ENCODE measurements at places on chromosomes 11 and 22.
A peak's percentile ranks its signal among the peaks of the same experiment; 100 is the strongest.

- peaks cover 5% of the 10 kb centered on the region for H3K36me3 ChIP-seq
- H3K27ac ChIP-seq = no peak overlapping the region
- H3K4me3 ChIP-seq = no peak overlapping the region
- DNase-seq = no peak
Observed at GRCh38 chr11:61572913-61573312, 8.0 kb downstream of the SYT7 start.

- no peak overlapping the region for H3K4me3 ChIP-seq
- DNase-seq = no peak
- H3K4me1 ChIP-seq = no peaks in the 10 kb centered on the region
- peaks cover 2% of the 10 kb centered on the region for H3K36me3 ChIP-seq
- H3K27ac ChIP-seq = no peak overlapping the region
Observed at GRCh38 chr11:19849947-19850593, 137.4 kb downstream of the NAV2 start.

DNA sequence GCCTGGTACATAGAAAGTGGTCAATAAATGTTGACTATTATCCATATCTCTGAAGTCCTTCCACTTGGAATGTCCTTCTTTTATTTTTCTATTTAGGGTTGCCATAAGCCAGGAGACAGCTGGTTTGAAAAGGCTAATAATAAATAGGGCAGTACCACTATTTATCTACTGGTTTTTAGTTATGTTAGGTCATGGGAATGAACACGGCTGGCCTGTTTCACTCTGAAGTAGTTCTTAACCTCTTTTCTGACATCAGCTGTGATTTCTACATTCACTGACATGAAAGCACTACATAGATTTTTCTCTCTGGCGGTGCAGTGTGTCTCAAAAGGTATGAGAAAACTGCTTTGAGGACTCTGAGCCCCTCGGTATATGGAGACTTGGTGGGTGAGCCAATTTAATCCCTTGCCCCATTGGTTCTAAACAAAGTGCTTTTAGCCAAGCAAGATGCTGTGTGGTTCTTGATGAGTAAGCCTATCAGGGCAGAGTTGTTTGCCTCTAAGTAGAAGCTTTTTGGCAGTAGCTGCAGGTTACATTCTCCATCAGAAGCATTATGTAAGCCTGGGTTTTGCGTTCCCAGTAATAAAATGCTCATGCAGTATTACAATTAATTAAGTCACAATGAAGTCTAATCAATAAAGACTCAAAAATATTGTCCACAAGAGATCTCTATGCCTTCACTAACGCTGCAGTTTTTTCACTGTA is 48.7 kb upstream of the APOA1 start:
- H3K27ac ChIP-seq = peak overlapping the region; percentile 75
- peaks cover 5% of the 10 kb centered on the region for H3K4me1 ChIP-seq
- DNase-seq = no peak
- no peak overlapping the region for H3K4me3 ChIP-seq
- no peaks in the 10 kb centered on the region for H3K27me3 ChIP-seq
- H3K36me3 ChIP-seq = peaks cover 4% of the 10 kb centered on the region

DNA sequence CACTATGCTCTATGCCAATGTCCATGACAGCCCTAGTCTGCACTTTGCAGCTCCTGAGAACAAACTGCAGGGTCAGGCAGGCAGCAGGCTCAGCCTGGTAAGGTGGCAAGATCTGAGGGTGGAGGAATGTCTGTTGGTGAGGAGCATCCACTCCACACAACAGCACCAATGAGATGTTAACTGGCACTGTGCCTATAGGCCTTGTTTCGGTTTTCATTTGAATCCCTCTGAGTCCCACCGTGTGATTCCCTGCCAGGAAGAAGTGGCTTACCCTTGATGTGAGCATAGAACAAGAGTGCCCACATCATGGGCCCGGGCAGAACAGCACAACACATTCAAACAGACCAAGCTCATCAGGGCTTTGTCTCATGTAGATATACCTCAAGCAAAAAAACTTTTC is 44.1 kb upstream of the CHRM4 start:
- DNase-seq = no peak
- peaks cover 39% of the 10 kb centered on the region for H3K36me3 ChIP-seq
- no peak overlapping the region for H3K4me3 ChIP-seq
- no peak overlapping the region for H3K27ac ChIP-seq

- no peaks in the 10 kb centered on the region for H3K27me3 ChIP-seq
- H3K4me3 ChIP-seq = no peak overlapping the region
- H3K4me1 ChIP-seq = peaks cover 32% of the 10 kb centered on the region
- DNase-seq = no peak
Observed at GRCh38 chr11:2691355-2691761, 8.4 kb downstream of the KCNQ1OT1 start.

DNA sequence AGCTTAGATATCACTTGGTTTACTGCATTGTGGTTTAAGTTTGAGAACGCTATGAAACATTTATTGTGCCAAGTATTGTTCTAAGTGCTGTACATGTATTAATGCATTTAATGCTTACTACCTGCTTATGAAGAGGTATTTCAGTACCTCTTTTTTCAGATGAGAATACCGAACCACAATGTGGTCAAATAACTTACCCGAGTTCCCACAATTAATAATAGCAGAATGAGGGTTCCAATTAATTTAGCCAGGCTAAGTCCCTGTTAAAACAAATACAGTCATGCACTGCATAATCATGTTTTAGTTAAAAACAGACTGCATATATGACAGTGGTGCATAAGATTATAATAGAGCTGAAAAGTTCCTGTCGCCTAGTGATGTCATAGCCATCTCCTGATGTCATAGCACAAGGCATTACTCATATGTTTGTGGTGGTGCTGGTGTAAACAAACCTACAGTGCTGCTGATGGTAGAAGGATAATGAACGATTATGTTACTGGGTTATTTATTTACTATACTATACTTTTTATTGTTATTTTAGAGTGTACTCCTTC is 4.3 kb downstream of the ZC3H12C start:
- no peaks in the 10 kb centered on the region for H3K36me3 ChIP-seq
- H3K4me1 ChIP-seq = peaks cover 6% of the 10 kb centered on the region
- H3K4me3 ChIP-seq = no peak overlapping the region
- DNase-seq = no peak
- H3K27ac ChIP-seq = no peak overlapping the region
- peaks cover 17% of the 10 kb centered on the region for H3K27me3 ChIP-seq

DNA sequence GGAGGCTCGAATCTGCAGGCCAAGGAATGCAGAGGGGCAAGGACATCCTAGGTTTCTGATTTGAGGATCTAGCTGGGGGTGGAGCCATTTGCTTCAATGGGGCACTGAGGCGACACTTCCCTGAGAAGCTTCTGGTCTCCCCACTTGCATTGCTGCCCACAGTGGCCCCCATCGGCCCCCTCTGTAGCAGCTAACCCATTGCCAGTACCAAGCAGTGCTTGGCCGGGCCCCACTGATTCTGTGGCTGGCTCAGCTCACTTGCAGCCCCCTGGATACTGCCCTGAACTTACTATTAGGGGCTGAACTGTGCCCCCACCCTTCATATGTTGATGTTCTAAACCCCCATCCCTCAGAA is 42.9 kb upstream of the SHISAL1 start:
- H3K4me3 ChIP-seq = no peak overlapping the region
- no peaks in the 10 kb centered on the region for H3K4me1 ChIP-seq
- no peak overlapping the region for H3K27ac ChIP-seq
- no peak for DNase-seq
- peaks cover 27% of the 10 kb centered on the region for H3K27me3 ChIP-seq
- H3K36me3 ChIP-seq = no peaks in the 10 kb centered on the region

- H3K27me3 ChIP-seq = peaks cover 15% of the 10 kb centered on the region
- H3K4me1 ChIP-seq = no peaks in the 10 kb centered on the region
- no peak for DNase-seq
- H3K36me3 ChIP-seq = no peaks in the 10 kb centered on the region
Observed at GRCh38 chr22:43351966-43352345, 8.8 kb upstream of the SCUBE1 start.

- DNase-seq = no peak
- peaks cover 8% of the 10 kb centered on the region for H3K27me3 ChIP-seq
- no peaks in the 10 kb centered on the region for H3K4me1 ChIP-seq
- no peaks in the 10 kb centered on the region for H3K36me3 ChIP-seq
- no peak overlapping the region for H3K4me3 ChIP-seq
Observed at GRCh38 chr11:102197670-102198139, 87.5 kb downstream of the YAP1 start.

- no peak overlapping the region for H3K27ac ChIP-seq
- DNase-seq = no peak
- no peak overlapping the region for H3K4me3 ChIP-seq
- H3K4me1 ChIP-seq = no peaks in the 10 kb centered on the region
- peaks cover 5% of the 10 kb centered on the region for H3K36me3 ChIP-seq
Observed at GRCh38 chr11:81987829-81988472, 745.7 kb downstream of the FAM181B start.

DNA sequence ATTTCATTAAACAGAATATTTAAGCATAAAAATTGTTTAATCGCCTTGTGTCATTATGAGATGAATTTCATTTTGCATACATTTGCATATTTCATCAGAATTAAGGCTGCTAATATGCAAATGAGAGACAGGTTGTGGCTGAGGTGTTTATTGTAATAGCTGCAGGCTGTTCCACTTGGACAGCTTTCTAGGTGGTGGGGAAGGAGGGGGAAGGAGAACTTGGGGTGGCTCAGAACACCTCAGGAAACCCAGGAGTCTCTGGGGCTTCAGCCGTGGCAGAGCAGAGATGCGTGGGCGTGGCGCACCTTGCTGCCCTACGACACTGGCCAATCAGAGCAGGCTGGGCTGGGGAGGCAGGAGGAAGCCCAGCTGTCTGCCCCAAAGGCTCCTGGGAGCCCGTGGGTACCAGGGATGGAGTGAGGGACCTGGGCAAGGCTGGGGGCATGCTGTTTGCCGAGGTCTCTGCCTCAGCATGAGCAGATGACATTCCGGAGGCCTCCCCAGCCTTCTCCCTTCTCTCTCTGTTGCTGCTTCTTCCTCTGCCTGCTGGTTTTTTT is 542.9 kb downstream of the MN1 start:
- peaks cover 2% of the 10 kb centered on the region for H3K27me3 ChIP-seq
- no peak overlapping the region for H3K4me3 ChIP-seq
- peaks cover 2% of the 10 kb centered on the region for H3K4me1 ChIP-seq
- H3K27ac ChIP-seq = no peak overlapping the region
- H3K36me3 ChIP-seq = no peaks in the 10 kb centered on the region

GRCh38 chr22:41752011-41752970 is 48.2 kb upstream of the CCDC134 start:
- no peaks in the 10 kb centered on the region for H3K36me3 ChIP-seq
- no peak overlapping the region for H3K4me3 ChIP-seq
- peaks cover 19% of the 10 kb centered on the region for H3K4me1 ChIP-seq
- no peak for DNase-seq

- no peaks in the 10 kb centered on the region for H3K4me1 ChIP-seq
- H3K36me3 ChIP-seq = no peaks in the 10 kb centered on the region
- no peak overlapping the region for H3K27ac ChIP-seq
- no peak for DNase-seq
- no peak overlapping the region for H3K4me3 ChIP-seq
Observed at GRCh38 chr11:17412488-17413180, 24.2 kb upstream of the KCNJ11 start.

GRCh38 chr11:133716602-133717001 is 128.7 kb downstream of the SPATA19 start:
- H3K4me1 ChIP-seq = no peaks in the 10 kb centered on the region
- H3K4me3 ChIP-seq = no peak overlapping the region
- no peaks in the 10 kb centered on the region for H3K27me3 ChIP-seq
- no peak for DNase-seq
- H3K36me3 ChIP-seq = no peaks in the 10 kb centered on the region

DNA sequence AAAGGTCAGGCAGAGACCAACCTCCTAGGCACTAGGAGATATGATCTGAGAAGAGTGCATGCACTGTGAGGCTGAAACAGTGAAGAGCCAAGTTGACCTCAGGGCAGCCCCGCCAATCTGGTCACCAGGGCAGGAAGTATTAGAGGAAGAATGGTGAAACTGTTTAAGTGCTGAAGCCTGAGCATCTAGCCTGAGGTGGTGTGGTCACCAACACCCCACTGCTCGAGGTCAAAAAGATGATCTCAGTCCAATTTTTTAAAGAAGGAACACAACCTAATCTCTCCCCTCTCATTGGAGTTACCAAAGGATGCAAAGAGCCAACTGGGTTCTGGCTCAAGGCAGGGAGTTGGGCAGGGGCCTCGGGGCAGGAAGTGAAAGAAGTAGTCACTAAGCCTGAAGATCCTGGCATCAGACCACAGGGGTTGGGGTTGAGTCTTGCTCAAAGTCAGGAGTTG is 4.0 kb downstream of the APBB1 start:
- DNase-seq = no peak
- H3K4me3 ChIP-seq = no peak overlapping the region
- peaks cover 8% of the 10 kb centered on the region for H3K4me1 ChIP-seq

DNA sequence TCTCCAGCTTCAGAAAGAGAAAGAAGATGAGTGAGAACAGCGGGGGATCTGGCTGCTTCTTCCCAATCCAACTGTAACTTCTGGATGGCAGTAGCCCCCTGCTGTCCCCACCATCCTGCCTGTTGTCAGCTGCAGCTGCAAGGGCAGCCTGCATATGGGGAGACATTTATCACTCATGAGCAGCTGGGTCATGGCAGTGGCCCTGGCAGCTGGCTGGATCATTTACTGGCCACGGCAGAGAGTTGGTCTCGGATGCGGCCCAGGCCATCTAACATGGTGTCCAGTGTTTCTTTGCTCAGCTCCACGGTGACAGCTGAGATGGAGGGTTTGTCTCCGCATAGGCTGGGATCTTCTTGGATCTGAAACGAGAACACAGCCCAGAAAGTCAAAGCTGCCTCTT is 14.8 kb downstream of the COMMD9 start:
- no peak for DNase-seq
- no peaks in the 10 kb centered on the region for H3K4me1 ChIP-seq
- peaks cover 60% of the 10 kb centered on the region for H3K36me3 ChIP-seq
- H3K27ac ChIP-seq = no peak overlapping the region

DNA sequence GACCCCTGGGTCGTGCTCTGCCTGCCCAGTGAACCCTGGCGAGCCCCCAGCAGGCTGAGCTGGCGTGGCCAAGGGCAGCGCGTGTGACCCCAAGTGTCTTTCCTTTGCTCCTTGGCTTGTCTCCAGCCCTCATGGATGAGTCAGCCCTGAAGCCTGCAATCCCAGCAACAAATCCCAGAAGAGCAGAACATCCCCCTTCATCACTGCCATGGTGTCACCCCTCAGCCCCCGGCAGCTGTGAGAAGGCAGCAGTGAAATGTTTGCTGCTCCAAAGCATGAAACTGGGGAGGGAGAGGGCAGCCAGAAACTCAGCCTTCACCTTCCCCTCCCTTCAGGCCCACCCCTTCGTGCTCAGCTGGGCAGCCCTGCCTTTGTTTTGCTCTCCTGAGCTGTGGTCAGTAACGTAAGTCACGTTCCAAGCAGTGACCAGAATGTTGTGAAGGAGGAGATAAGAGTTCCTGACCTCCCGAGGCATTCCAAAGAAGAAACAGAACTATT is 29.8 kb downstream of the ADAMTS15 start:
- DNase-seq = no peak
- no peak overlapping the region for H3K27ac ChIP-seq
- no peaks in the 10 kb centered on the region for H3K36me3 ChIP-seq
- peaks cover 5% of the 10 kb centered on the region for H3K27me3 ChIP-seq
- H3K4me1 ChIP-seq = no peaks in the 10 kb centered on the region

DNA sequence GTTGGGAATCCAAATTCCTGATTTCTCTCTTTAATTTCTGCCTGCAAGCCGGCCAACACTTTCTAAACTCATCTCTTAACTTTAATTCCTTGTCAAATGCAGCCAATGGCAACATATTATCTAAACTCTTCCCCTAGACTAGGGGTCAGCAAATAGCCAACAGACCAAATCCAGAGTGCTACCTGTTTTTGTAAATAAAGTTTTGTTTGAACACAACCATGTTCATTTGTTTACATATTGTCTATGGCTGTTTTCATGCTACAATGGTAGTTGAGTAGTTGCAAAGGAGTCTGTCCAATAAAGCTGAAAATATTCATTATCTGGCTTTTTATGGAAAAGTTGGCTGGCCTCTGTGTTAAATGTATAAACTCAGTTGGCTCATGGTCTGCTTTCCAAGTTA is 37.2 kb upstream of the RASSF10 start:
- H3K36me3 ChIP-seq = no peaks in the 10 kb centered on the region
- H3K4me3 ChIP-seq = no peak overlapping the region
- no peak for DNase-seq
- no peak overlapping the region for H3K27ac ChIP-seq
- no peaks in the 10 kb centered on the region for H3K4me1 ChIP-seq

All from memory B cell (primary cell).